ENCODE measurements at places on chromosomes 1 and 21.

- DNase-seq = no peak
Observed at GRCh38 chr1:116694524-116694923, 27.0 kb upstream of the IGSF3 start.

- DNase-seq = no peak
Observed at GRCh38 chr1:196105901-196106300, 502.3 kb downstream of the KCNT2 start.

DNA sequence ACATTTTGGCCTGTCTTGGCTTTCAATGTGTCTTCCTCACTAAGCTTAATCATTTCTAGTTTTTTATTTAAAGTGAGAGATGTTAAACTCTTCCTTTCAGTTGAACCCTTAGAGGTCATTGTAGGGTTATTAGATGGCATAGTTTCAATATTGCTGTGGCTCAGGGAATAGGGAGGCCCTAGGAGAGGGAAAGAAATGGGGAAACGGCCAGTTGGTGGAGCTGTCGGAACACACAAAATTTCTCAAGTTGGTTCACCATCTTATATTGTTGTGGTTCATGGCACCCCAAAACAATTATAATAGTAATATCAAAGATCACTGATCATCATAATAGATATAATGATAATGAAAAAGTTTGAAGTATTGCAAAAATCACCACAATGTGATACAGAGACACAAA, 31.4 kb upstream of the KAZN start:
- no peak for DNase-seq

GRCh38 chr1:170864238-170864637, 71.1 kb upstream of the MROH9 start:
- no peak for DNase-seq

GRCh38 chr1:86650065-86650464, 54.3 kb upstream of the SH3GLB1 start:
- DNase-seq = no peak

DNA sequence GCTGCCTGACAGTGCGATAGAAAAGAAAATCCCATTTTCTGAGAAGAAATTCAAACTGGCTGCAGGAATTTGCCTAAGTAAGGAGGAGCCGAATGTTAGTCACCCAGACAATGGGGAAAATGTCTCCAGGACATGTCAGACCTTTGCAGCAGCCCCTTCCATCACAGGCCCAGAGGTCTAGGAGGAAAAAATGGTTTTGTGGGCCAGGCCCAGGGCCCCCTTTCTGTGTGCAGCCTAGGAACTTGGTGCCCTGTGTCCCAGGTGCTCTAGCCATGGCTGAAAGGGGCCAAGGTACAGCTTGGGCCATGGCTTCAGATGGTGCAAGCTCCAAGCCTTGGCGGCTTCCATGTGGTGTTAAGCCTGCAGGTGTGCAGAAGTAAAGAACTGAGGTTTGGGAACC, 14.6 kb downstream of the ZBTB21 start:
- DNase-seq = no peak

- peak; percentile 35 for DNase-seq
Observed at GRCh38 chr1:207335695-207336363, 14.4 kb downstream of the CD55 start.
